Vagina (tissue), 2 donors: ENCODE measurements at places on chromosomes 4 and X.

GRCh38 chr4:20829617-20830357 lies 129.5 kb downstream of the PACRGL start:
- DNase-seq: no peak

- DNase-seq: no peak
These were observed 6.9 kb downstream of the SH3TC1 start for GRCh38 chr4:8205749-8206611.

DNA sequence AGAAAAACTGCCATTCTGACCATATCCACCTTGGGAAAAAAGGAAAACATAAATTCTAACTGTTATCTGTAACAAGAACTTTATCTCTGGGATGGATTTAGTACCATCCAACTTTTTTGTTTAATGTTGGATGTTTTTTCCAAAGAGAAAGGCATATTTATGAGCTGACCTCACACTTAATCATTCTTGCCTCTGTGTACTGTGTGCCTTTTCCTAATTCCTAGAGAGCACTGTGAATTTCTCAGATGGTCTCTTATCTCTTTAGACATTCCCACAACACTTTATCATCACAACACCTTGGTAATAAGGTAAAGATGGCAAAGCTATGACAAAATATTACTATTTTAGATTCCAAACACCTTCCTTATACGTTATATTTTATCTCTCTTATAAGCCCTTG lies 126.2 kb downstream of the COL4A6 start:
- no peak for DNase-seq

GRCh38 chr4:86092684-86093083 lies 267.2 kb downstream of the MAPK10 start:
- DNase-seq: no peak

- DNase-seq: no peak
These were observed 31.0 kb upstream of the SOD3 start for GRCh38 chr4:24764345-24764744.

GRCh38 chr4:109559625-109559982 lies 442 bp upstream of the MCUB start:
- no peak for DNase-seq

- no peak for DNase-seq
These were observed 146.2 kb downstream of the SOWAHB start for GRCh38 chr4:76751612-76752343.
